ENCODE measurements at places on chromosomes 13 and 19.

- peak; percentile 77 for DNase-seq
These were observed 2.5 kb upstream of the EEF2 start for GRCh38 chr19:3987619-3988371.

DNA sequence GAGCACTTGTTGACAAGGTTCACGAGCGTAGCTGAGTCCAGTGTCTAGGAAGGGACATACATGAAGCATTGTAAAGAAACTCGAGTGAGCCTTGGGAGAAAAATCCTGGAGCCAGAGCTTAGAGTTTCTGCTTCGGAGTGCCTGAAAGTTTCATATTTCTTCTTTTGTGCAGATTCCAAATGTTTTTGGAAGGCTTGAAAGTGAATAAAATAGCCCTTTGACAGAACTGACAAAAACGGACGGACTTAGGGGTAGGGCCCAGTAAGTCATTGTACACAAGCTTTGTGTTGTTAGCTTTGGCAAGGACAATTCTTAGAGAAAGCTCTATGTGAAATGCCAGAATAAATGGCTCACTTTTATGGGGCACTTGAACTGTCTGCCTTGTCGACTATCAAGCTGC lies 2.8 kb downstream of the RNF113B start:
- DNase-seq, result no peak

DNA sequence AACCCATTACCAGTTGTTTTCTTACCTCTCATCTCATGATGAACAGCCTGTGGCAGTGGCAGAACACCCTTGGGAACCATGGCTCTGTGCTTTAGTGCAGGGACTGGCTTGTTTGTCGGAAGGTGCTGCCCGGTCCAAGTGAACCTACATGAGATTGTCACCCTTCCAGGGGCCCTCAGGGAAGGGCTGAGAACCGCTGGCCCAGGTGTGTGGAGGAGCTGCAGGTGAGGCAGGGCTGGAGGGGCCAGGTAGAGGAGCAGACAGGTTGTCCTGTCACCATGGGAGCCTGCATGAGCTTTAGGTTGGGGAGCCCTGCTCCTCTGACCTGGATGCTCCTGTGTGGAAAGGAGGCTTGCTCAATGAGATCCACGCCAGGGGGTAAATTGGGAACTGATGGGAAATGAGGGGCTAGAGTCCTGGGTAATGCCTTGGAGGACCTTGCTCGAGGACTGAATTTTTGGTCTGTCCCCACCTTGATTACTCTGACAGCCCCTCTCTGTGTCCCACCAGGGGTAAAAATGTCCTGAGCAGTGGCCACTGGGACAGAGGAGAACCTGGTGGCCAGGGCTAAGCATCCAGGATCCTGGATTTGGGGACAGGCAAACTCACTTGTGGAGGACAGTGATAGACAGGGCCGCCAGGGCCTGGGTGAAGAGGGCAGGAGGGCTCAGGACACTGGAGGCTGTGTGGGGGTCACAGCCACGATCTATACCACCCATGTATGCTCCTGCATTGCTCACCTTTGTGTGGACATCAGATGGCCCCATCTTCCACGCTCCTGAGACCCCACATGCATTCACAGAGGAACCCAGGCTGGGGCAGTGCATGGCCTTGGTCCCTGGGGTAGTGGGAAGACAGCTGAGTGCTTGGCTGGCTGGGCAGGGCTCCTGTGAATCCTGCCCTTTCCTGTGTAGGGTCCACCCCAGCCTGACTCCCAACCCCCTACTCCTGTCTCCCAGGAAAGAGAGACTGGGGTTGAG lies 24.1 kb upstream of the CEACAM1 start:
- no peak for DNase-seq

- no peak for DNase-seq
These were observed 12.2 kb downstream of the TPM4 start for GRCh38 chr19:16088351-16089009.

DNA sequence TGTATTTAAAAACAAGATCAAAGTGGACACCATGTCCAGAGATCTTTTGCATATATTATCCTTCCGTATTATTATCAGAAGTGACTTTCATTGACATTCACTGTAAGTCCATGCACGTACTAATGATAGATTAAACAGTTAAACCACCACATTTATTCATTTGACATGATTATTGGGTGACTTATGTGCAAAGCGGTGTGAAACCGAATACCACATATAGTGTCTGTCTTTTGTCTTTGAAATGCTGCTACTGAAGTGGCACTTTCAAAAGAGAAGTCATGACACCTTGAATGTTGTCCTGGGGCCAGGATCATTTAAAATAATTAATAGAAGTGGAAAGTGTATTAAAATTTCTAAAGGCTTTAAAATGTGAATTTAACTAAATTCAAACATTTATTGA lies 100.1 kb downstream of the ERCC5 start:
- no peak for DNase-seq

DNA sequence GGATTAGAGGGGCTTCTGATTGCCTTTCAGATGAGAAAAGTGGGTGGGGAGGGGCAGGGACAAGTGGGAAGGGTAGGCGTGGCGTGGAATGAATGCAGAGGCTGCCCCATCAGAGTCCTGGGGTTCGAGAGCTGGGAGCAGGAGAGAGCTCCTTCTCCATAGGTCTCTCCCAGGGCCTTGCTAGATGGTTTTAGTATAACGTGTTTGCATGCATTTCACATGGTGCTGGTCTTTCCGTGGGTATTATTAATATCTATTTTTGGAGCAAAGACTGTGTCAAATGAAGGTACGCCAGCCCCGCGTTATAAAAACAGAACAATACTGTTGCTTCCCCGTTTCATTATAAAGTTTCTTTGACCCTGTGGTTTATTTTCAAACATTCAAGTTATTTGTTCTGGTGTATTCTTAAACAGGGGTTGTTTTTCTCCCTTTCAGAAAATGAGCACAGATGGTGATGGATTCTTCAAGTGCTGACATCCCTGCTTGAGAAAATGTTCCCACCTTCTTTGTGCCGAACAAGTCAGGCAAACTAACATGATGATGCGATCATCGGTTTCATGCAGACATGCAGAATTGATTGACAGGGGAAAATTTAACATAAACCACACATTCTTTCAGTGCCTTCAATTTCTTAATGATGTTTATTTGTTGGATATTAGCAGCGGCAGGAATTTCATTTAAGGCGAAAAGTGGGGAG lies 62.1 kb upstream of the ZNF536 start:
- DNase-seq, result no peak

DNA sequence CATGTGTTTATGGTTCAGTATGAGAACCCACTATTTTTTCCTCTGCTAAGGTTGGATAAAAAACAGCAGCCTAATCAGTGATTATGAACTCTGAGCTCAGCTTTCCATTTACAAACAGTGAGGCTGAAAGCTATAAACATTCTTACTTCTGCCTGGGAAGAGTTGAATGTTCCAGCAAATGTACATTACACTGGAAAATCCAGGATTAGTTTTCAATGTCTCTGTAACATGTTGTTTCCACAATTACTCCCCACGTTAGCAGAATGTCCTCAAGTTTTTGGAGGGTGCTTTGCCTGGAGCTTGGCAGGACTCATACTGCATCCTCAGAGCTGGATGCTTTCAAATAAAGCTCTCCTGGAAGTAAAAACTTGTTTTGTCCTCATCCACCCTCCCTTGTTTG lies 150.4 kb downstream of the POSTN start:
- no peak for DNase-seq

Measured in activated T-helper 1 cell treated with anti-CD3 and anti-CD28 coated beads, Interleukin-2, amount 50 U/mL, for 16 hours (primary cell).